ENCODE measurements at places on chromosomes 13 and 19. TPM values are rescaled to one million over a fixed set of nuclear protein-coding genes. Genes with fewer than 3 reads are reported as not detected.

ATXN8OS gene
- total RNA-seq, result not detected

DNA sequence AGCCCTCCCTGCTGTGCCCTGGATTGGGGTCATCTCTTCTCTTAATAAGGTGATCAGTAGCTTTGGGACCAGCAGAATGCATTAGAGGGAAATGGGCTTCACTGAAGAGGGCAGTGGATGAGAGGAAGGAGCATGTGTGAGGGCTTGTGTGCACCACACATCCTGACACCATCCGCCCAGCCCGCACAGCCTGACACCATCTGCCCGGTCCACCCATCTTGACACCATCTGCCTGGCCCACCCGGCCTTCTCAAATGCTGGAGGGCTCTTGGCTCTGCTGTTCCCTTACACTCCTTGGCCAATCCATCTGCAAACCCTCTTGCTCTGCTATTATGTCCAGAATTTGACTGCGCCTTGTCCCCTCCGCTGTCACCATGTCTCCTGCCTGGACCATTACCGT lies 41.8 kb downstream of the BICRA start:
- DNase-seq, result no peak

- no peak for DNase-seq
Measured at GRCh38 chr19:38298821-38299680, 5.0 kb upstream of the C19orf33 start.

ICAM1 gene
- total RNA-seq, result 5.9 TPM

- DNase-seq, result no peak
Measured at GRCh38 chr13:30134578-30134977, 172.8 kb downstream of the KATNAL1 start.

- DNase-seq, result no peak
Measured at GRCh38 chr19:58045411-58046050, 11.7 kb downstream of the ZSCAN1 start.

CYP2F1 gene
- total RNA-seq, result not detected
